ENCODE measurements at places on chromosomes 16 and 17.

DNA sequence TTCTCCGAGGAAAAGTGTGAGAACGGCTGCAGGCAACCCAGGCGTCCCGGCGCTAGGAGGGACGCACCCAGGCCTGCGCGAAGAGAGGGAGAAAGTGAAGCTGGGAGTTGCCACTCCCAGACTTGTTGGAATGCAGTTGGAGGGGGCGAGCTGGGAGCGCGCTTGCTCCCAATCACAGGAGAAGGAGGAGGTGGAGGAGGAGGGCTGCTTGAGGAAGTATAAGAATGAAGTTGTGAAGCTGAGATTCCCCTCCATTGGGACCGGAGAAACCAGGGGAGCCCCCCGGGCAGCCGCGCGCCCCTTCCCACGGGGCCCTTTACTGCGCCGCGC, at the start of gene ERBB2:
TSS of gene ERBB2 (plus strand) at position 247 of the 330 bp plus-strand sequence. CDS start 175 bp downstream, outside the sequence.
- no peak for DNase-seq

DNA sequence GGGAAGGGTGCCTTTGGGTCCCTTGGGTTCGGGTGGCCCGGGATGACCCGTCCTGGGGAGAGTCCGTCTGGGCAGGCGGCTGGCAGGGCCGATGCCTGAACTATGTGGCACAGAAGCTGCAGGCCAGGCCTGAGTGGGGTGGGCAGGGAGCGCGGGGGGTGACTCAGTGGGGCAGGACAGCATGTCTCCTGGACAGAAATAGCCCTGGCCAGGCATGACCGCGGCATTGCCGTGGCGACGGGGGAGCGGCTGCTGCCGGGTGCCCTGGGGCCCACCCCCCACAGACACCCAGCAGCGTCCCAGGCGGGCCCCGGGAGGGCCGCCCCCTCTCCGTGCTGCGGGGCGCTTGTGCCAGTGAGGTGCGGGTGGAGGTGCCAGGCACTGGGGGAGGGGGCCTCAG, 1.8 kb upstream of the C1QTNF8 start:
- DNase-seq: no peak

- DNase-seq: no peak
Measured at GRCh38 chr17:34269969-34270368, at the start of gene CCL7. TSS of gene CCL7 (plus strand) at chr17:34270221. CDS start at chr17:34270291, 70 bp downstream.

DNA sequence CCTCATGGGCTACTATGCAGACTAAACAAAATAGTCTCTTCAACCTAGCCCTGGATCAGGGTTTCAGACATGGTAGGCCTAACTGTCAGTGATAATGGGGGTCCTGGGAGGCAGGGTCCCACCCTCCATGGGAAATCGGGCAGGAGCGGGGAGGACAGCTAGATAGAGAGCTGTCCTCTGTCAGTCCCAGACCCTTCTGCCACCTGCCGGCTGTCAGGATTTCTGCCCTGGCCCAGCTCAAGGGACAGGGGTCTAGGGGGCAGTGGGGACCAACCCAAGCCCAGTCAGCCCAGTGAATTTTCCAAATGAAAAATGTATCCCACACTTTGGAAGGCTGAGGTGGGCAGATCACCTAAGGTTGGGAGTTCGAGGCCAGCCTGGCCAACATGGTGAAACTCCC, 5.3 kb downstream of the CA7 start:
- no peak for DNase-seq

- no peak for DNase-seq
Measured at GRCh38 chr17:36943250-36944191, 5.2 kb upstream of the AATF start.

DNA sequence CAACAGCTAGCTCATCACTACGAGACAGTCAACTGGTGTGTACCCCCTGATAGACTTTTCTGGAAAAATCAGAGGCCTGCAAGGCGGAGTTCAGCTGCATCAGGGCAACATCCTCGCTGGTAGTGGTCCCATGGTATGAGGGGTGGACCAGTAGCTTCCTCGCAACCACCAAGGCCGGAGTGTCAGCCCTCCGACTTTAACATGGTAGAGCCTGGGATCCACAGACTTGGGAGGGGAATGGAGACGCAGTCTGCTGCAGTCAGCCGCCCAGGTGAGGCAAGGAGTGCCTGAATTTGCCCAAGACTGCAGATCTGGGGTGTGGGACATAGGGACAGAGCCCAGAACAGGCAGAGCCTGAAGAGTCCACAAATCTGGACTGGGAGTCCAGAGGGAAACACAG, 13.4 kb downstream of the ZG16B start:
- no peak for DNase-seq

- DNase-seq: no peak
Measured at GRCh38 chr17:40224718-40225550, 5.8 kb downstream of the WIPF2 start.

Data from esophagus squamous epithelium (tissue), 5 donors.